ENCODE measurements at places on chromosomes 7 and 10.

GRCh38 chr7:29139796-29140195 is 6.5 kb downstream of the CPVL start:
- no peak for DNase-seq

GRCh38 chr7:151551820-151552219 is 32.1 kb upstream of the RHEB start:
- DNase-seq = no peak

- peak; percentile 71 for DNase-seq
These were observed 182.1 kb downstream of the ARID5B start for GRCh38 chr10:62083412-62084267.

- DNase-seq = no peak
These were observed 56.1 kb downstream of the ADCYAP1R1 start for GRCh38 chr7:31108097-31108657.

- no peak for DNase-seq
These were observed 32.5 kb upstream of the SEPTIN7 start for GRCh38 chr7:35768346-35768745.

DNA sequence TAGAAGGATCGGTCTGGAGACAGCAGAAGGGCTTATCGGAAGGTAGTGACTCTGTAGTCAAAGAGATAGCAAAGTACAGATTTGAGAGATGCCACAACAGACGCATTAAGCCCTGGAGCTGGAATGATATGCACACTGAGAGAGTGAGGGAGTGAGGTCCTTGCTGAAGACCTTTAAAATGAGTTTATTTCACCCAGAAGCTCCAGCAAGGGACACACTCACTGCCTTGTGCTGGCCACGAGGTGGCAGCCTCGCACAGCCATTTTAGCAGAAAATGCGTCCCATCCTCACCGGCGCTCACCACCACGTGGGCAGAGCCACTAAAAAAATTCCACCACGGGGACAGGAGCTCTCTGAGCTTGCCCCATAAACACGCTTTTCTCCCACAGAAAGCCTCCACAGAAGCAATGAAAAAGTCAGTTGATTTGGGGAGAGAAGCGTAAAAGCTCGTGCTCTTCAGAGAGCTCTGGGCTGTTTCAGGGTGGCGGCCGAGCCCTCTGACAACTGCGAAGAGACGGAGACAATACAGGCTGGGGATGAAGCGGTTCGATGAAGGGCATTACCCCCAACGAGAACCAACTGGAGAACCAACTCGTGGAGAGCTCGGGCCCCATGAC is 163.0 kb upstream of the KLF14 start:
- DNase-seq = peak; percentile 74

GRCh38 chr10:7572391-7572790 is 94.4 kb downstream of the ITIH5 start:
- no peak for DNase-seq

GRCh38 chr7:40839881-40840280 is 705.1 kb downstream of the SUGCT start:
- DNase-seq = no peak

GRCh38 chr7:128835231-128835751 is 5.1 kb downstream of the FLNC start:
- no peak for DNase-seq

- no peak for DNase-seq
These were observed 6.5 kb downstream of the WDR91 start for GRCh38 chr7:135204876-135205275.

GRCh38 chr7:141562543-141562942 is 11.3 kb downstream of the AGK start:
- DNase-seq = no peak

- no peak for DNase-seq
These were observed 336.8 kb downstream of the AUTS2 start for GRCh38 chr7:69935107-69935506.

- no peak for DNase-seq
These were observed 109.4 kb downstream of the DGKB start for GRCh38 chr7:14793151-14793550.

GRCh38 chr7:108265007-108265406 is 134.8 kb upstream of the LAMB4 start:
- DNase-seq = no peak
